ENCODE measurements at places on chromosomes 2 and 18. TPM values are rescaled to one million over a fixed set of nuclear protein-coding genes. Genes with fewer than 3 reads are reported as not detected.

Gene GALM
- 8.6 TPM for total RNA-seq

Gene VWA3B
- not detected for total RNA-seq

Gene FZD7
- total RNA-seq = 6.8 TPM

Gene CFC1
- total RNA-seq = not detected

Gene ST6GAL2
- 0.23 TPM for total RNA-seq

Gene EDAR
- total RNA-seq = 0.42 TPM

Gene SH3RF3
- 1.1 TPM for total RNA-seq

Gene IL36G
- total RNA-seq = 15.7 TPM

Gene GLB1L
- 7.4 TPM for total RNA-seq

Gene TMEM247
- total RNA-seq = not detected

Gene SEH1L
- 36.0 TPM for total RNA-seq

Gene PSTPIP2
- total RNA-seq = 20.2 TPM

Gene DSG2
- 93.5 TPM for total RNA-seq

Gene CCDC74A
- total RNA-seq = 12.1 TPM

Gene MAIP1
- total RNA-seq = 24.3 TPM

Gene FAHD2B
- total RNA-seq = 10.3 TPM

Gene LBX2
- total RNA-seq = 0.56 TPM

Gene TUBB8B
- total RNA-seq = not detected

All from airway epithelial cell (primary cell).